ENCODE measurements at places on chromosomes 2 and 18.

DNA sequence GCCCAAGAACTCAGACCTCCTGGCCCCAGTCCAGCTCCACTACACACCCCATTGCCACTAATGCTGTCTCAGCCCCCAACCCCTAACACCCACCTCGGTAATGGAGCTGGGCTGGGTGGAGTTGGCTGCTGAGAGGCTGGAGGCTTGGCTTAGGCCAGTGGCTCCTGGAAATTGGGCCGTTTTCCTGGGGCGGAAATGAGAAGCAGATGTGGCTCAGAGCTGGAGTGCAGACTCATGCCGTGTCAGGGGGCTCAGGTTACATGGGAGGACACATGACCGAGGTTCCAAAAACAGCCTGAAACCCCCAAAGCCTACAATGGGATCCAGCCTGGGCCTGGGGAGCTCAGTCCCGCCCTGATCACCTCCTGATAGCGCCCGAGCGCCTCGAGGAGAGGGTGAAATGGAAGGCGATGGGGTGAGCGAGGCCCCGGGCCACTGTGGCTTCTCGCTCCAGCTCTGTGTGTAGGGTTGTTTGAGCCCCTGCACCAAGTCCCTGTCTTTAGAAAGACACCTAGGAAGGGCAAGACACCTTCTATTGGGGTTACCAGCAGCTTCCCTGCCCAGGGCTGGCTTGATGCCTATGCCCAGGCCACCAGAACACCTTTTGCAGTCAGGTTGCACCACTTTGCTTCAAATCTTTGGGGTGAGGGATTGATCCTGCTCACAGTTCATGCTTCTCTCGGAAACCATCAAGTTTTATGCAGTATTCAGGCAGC lies 175.7 kb upstream of the HAAO start:
- no peak for DNase-seq

DNA sequence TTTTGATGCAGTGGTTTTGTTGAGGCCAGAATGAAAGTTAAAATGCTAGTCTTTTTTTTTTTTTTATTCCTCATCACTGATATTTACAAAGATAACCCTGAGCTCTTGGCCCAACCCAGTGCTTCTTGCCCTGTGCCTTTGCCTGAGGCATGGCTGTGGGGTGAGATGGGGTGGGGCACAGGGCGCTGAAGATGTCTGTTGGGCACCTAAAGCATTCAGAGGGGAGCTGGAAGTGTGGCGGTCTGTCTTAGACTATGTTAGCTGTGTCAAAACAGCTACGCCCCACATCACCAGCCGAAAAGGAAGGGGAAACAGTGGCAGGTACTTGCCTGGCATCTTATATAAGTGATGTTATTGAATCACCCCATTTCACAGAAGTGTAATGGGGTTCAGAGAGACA lies 20.7 kb downstream of the TOGARAM2 start:
- no peak for DNase-seq

DNA sequence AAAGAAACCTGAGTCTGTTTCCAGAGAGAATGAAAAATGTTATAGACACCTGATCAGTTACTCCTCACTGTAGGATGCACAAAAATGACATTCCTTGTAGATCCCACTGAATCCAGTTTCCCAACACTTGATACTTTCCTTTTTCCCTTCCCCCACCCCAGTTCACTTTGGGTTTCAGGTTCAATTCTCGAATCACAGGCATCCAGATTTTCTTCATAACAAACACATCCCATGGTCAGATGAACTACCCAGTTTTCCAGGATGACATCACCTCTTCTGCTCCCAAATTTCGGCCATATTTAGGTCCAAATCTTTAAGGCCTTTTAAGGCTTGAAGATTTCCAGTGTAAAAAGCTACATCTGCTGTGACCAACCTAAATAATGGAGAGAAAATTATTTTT lies 51.5 kb downstream of the UGP2 start:
- DNase-seq, result no peak

DNA sequence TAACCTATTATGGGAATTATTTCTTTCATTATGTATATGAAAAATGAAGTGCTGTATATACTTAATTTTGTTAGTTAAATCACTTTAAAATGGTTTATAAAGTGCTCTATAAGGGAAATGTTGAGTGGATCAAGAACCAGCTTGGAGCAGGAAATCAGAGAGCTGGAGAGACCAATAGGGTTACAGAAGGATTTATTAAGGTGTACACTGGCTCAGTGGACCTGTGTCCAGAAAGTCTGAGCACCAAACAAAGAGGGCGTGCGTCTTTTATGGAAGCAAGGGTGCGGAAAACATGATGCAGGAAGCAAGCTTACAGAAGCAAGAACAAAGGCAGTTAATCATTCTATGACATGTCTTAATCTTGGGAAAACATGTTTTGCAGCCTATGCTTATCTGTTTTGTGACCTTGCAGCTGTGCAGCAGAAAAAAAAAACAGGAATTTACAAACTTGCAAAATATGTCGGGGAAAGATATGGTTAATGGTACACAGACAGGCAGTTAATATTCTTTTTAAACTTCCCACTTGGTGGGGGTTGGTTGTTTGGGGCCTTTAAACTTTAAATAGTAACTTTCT lies 65.2 kb upstream of the SLC35G4 start:
- DNase-seq, result no peak

GRCh38 chr18:28767727-28768211 lies 590.8 kb upstream of the CDH2 start:
- DNase-seq, result no peak

- no peak for DNase-seq
Observed at GRCh38 chr2:136392897-136393505, 275.1 kb upstream of the CXCR4 start.

DNA sequence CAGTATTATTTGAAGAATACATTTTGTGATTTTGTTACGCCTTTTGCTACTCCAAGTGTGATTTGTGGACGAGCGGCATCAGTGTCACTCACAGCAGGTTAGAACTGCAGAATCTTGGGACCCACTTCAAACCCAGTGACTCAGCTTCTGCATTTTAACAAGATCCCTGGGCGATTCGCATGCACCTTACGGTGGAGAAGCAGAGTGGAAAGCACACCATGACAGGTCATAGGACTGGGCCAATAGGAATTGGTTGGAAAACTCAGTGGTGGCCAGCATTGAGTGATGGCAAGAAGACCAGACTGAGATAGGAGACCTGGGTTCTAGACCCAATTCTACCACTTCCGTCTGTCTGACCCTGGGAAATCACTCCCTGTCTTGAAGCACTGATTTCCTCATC lies 26.3 kb downstream of the CTLA4 start:
- DNase-seq, result no peak

GRCh38 chr2:174951745-174952144 lies 53.4 kb downstream of the CHN1 start:
- no peak for DNase-seq

DNA sequence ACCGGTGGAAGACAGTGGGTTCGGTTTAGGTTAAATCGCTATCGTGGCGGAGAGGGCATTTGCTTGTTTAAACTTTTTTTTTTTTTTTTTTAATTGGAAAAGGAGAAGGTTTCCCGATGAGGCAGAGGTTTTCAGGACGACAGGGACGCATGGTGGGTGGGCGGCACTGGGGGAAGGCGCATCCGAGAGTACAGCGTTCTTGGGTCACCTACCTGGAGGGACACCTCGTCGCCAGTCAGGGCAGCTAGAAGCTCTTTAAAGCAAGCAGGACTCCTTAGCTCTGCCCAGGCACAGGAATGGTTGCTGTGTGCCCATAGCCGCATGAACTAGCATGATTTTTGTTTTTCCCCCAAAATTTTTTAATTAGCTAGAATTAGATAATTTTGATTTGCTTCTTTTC lies 437 bp downstream of the LDLRAD4 start:
- no peak for DNase-seq

GRCh38 chr2:138071720-138072719 lies 107.7 kb downstream of the HNMT start:
- no peak for DNase-seq

GRCh38 chr2:136057023-136057801 lies 60.7 kb downstream of the CXCR4 start:
- DNase-seq, result no peak

- DNase-seq, result no peak
Observed at GRCh38 chr2:64826703-64827102, 162.5 kb upstream of the SLC1A4 start.
